ENCODE measurements at places on chromosomes 6 and 20.

DNA sequence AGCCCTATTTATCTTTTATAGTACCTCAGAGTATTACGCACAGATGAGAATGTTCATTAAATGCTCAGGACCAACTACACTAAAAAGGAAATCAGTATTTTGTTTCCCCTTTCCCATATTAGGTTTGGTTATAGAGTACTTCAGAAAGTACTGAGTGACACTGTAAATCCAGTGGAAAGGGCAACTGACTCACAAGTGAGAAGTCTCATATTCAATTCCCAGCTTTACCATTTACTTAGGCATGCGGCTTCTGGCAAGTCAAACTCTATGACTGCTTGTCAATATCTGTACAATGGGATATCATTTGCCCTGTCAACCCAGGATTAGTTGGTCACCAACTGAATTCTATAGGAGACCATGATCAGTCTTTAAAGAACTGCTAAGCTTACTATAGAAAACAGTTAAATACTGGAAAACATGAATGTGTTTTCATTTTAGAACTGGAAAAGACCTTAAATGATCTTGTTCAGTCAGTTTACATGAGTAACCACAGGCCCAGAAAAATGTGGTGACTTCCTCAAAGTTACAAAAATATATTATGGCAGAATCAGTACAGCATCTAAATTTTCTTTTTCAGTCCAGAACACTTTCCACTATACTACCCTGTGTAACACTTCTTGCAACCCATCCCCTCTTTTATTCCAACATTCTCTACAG, 3.6 kb downstream of the MAP3K7 start:
- no peak for DNase-seq

DNA sequence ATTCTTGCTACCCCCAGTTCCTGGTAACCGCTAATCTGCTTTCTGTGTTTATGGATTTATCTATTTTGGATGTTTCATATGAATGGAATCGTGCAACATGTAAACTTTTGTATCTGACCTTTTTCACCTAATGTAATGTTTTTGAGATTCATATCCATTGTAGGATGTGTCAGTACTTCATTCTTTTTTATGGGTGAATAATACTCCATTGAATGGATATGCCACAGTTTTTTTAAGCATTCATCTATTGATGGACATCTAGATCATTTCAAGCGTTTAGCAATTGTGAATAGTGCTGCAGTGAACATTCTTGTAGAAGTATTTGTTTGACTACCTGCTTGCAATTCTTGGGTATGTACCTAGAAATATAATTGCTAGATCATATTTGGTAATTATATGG, 13.0 kb downstream of the KDM1B start:
- no peak for DNase-seq

DNA sequence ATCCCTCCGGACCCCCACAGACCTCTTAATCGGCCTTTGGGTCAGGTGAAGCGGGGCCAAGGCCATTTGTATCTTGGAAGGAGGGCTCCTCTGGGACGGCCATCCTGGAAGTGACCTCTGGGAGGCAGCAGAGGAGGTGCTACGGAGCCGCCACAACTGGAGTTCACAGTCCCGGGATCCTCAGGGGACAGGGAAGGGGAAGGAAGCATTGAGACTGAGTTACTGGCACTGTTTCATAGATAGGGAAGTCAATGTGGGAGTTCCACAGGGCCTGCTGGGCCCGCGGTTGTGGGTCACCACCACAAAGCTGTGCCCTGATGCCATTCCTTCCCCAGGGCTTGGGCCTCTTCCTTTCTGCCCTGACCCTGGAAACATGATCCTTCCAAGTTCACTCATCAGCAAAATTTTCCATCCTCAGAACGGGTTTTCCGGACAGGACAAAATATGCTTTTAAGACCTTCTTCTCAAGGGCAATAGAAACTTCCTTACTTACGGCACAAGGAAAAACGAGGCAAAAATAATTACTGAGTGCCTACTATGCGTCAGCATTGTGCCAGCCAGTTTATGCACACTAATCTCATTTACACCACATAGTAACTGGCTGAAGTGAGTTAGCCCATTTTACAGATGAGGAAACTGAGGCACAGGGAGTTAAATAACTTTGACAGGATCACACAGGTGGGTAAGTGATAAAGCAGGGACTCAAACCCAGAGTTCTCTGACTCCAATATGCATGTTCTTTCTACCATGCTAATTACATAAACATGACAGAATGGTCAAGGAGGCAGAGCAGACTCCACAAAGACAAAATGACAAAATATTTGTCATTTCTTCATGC, 143.8 kb downstream of the UNC5CL start:
- DNase-seq = no peak

GRCh38 chr20:10465135-10465534, 30.0 kb downstream of the SLX4IP start:
- DNase-seq = no peak

GRCh38 chr6:53263917-53264316, 84.8 kb downstream of the ELOVL5 start:
- DNase-seq = no peak

DNA sequence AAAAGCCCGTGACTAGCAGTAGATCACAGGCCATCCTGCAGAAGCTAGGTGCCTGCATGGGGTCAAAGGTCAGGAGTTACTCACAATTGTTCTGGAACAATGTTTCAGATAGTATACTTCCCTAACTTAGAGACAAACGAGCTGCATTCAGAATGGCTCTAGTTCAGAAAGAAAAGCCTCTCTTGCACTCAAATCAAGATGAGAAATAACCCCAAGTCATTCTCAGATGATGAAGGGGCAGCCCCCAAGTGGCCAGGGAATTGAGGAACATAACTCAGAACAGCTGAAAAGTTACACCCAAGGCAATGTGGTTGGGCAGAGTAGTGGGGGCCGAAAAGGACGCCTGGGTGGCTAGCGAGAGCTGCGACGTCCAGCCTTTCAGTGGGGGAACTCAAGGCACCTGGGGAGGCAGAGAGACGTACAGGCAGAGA, 27.8 kb downstream of the FYN start:
- no peak for DNase-seq

DNA sequence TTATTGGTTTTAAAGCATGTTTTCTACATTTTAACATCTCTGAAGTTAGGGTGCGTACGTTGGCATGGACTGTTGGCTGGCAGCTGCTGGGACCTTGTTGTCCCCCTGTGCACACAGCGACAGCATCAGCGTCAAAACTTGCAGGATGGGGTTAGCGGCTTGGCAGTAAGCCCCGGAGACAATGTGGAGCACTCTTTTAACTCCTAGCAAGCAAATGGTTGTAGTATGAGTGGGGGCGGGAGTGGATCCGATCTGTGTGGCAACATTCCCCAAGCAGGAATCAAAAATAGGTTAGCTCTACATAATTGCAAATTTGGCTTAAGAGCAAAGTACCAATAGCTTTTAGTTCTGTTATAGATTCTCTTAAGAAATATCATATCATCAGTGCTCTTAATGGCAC, 70.1 kb downstream of the NRN1 start:
- DNase-seq = no peak

GRCh38 chr20:37803438-37804307, 99.3 kb upstream of the VSTM2L start:
- no peak for DNase-seq

Measured in CD4-positive, alpha-beta T cell treated with Interleukin-6 at 100 ng/mL for 8 hours (primary cell).